ENCODE measurements at places on chromosomes 3 and 15.

GRCh38 chr3:4741404-4742307 is 237.6 kb upstream of the BHLHE40 start:
- peak; percentile 95 for DNase-seq

GRCh38 chr3:18027161-18027939 is 284.9 kb upstream of the TBC1D5 start:
- DNase-seq = peak; percentile 12

DNA sequence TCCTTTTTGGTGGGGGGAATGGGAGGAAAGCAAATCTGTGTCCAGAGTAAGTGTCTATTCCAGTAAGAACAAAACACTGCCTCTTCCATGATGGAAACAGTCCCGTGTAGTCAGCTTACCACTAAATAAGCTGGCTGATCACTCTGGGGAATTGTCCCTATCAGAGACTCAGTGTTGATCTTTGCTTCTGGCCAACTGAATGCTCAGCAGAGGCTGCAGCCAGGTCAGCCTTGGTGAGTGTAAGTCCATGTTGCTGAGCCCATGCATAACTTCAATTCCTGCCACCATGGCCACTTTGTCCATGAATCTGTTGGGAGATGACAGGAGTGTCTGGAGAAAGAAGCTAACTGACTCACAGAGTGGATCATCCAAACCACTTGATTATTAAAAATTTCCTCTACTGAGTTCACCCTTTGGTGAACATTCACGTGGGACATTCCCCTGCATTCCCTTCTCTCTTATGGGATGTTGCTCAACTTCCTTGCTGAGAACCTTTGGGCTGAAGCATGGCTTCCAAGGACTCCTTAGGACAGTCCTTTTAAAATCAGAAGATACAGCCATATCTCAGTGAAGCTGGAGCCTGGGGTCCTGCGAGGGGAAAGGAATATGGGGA is 33.9 kb upstream of the XCR1 start:
- DNase-seq = no peak

DNA sequence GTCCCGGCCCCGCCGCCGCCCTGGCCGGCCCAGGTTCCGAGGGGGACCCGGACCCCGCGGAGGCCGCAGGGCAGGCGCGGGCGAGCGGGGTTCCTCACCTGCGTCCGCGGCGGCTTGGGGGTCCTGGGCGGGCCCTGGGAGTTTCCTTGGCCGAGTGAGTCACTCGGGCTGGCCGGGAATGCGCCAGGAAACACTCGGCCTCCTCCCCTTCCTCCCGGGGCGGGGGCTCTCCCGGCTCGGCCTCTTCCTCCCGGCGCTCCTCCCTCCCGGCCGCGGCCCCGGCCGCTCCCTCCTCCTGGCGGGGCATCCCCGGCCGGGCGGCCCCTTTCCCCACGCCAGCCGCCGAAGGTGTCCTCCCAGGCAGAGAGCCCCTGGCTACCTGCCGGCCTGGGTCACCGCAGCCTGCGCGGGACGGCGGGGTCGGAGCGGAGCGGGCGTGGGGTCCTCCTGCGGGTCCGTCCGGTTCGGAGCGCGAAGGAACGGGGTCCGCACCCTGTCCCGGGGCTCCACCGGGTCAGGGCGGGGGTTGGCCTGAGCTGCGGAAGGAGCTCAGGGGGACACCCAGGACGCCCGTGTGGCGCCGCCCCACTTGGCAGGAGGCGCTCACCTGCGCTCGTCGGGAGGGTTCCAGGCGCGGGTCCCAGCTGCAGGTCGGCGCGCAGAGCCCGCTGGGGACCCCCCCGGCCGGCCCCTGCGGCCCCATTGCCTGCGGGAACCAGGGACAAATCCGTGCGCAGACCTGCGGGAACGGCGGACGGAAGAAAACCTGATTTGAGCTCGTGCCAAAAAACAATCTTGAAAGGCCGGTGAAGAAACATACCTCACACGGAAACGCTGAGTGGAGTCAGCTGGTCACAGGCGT is at the start of gene CYFIP1:
TSS of gene CYFIP1 (minus strand) at position 180 of the 862 bp plus-strand sequence. CDS start 33,083 bp downstream, outside the sequence.
- peak; percentile 89 for DNase-seq

DNA sequence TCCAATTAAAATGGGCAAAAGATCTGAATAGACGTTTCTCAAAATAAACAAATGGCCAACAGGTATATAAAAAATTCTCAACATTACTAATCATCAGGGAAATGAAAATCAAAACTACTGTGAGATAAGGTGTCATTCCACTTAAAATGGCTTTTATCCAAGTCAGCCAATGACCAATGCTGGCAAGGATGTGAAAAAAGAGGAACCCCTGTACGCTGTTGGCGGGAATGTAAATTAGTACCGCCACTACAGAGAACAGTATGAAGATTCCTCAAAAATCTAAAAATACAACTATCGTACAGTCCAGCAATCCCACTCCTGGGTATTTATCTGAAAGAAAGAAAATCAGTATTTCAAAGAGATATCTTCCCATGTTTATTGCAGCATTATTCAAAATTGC is 176.9 kb upstream of the STT3B start:
- DNase-seq = no peak

DNA sequence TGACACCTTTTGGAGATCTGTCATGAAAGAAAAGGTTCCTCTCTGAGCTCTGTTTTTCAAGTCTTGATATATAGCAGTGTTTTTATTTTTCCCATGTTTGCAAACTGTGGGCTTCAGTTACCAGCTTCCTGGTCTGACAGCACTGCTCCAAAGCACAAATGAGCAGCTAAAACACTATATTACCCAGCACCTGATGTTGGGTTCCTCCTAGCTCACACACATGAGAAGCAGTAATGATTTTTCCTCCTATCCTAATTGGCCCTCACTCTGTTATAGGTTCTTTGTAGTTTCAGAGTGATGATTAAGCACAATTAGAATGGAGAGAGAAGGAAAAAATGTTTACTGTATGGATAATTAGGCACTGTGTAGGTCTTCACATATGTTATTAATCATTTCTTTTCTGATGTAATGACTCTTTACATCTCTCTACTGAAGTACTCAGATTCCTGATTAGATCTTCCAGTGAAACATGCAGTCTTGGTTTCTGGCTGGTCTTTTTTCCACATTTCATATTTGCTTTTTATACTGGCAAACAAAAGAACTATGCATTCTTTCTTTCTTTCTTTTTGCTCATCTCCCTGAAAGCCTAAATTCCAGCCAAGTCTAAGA is 939.7 kb downstream of the NSUN3 start:
- peak; percentile 48 for DNase-seq

DNA sequence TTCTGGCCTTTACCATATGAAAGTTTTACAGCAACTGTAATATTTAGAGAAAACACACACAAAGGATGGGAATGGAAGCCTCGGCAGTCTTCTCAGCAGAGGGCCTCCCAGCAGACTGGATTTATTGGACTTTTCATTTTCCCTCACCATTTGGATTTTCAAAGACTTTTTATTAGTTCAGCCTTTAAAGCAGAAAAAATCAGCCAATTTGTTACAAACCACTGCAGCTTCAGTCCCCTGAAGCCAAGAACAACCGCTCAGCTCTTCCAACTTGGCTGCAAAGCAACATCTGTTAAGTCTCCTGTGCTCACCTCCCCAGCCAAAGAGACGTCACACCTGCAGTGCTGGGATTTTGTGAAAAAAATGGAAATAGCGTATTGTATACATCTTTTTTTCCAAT is 120.8 kb downstream of the GMPS start:
- no peak for DNase-seq

DNA sequence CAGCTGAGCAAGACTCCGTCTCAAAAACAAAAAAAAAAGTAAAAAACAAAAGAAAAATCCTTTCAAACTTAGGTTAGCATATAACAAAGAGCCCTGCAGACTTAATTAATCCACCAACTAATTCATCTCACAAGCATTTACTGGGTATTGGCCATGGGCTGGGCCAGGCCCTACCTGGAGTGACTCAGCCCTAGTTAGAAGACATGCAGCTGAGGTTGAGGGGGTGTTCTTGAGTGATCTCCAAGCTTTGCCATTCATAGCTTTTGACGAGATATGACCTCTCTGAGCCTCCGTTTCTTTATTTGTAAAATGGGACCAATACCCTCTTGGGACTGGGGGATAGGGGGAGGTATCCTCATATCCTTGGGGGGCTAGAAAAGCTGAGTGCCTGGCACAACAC is 7.8 kb downstream of the FBXL22 start:
- no peak for DNase-seq

DNA sequence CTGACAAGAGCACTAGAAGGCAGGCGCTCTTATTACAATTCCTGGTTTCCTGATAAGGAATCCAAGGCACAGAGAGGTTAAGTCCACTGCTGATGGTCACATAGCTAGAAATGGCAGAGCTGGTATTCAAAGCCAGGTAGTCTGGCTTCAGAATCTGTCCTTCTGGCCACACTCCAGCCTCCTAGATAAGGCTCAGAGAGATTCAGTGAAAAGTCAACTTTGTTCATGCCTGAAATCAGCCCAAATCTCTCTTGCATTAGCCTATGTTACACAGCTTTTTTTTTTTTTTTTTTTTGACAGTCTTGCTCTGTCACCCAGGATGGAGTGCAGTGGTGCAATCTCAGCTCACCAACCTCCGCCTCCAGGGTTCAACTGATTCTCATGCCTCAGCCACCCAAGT is 21.1 kb upstream of the CMTM8 start:
- no peak for DNase-seq

GRCh38 chr3:41239587-41239986 is 40.3 kb downstream of the CTNNB1 start:
- peak; percentile 9 for DNase-seq

DNA sequence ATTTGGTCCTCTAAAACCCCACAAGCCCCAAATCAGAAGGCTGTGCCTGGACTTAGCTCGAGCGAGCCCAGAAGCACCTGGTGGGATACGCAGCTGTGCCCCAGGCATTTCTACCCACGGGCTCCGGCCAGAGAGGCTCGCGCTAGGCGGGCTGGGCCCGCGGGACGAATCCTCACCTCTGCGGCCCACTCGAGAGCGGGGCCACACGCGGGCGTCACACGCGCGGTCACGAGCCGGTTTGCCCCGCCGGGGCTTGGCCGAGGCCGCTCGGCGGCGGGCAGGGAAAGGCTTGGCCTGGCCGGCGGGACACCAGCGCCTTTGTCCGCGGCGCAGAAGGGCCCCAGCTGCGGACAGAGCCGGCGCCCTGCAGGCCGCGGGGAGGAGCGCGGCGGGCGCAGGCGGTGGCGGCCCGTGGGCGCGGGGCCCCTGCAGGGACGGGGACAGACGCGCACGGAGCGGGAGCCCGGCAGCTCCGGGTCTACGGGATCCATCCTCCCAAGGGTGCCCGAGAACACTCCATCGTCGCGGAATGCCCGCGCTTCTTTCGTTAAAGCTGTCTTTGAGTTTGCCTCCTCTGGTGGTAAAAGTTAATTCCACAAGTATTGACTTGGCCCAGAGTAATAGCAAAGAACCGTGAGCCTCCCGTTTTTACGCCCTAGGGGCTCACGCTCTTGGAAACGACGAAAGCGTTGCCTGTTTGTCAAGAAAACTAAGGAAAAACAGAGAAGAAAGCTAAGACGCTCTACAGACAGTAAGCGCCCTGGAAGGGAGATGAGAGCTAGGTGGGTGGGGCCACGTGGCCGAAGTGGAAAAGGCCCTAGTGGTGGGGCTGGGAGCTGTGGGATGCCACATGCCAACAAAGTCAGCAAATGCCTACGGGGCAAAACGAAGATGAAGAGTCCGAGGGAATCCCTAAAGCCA is 26.4 kb downstream of the TYRO3 start:
- DNase-seq = peak; percentile 58

GRCh38 chr3:19526071-19526470 is 377.8 kb downstream of the KCNH8 start:
- no peak for DNase-seq

All from fibroblast of skin of abdomen (primary cell).